Gastrocnemius medialis (tissue), 4 donors: ENCODE measurements at places on chromosomes 2 and 18. TPM values are rescaled to one million over a fixed set of nuclear protein-coding genes. Genes with fewer than 3 reads are reported as not detected.
A peak's percentile ranks its signal among the peaks of the same experiment; 100 is the strongest.

CD8B2 gene
- not detected for total RNA-seq

ITGB6 gene
- total RNA-seq = 1.1 TPM

GRCh38 chr18:62432176-62432575, 90.6 kb upstream of the ZCCHC2 start:
- no peak overlapping the region for H3K27ac ChIP-seq
- H3K4me3 ChIP-seq = no peak overlapping the region
- no peaks in the 10 kb centered on the region for H3K27me3 ChIP-seq
- H3K4me1 ChIP-seq = peaks cover 4% of the 10 kb centered on the region
- no peak for DNase-seq

GRCh38 chr2:6944555-6944954, 27.3 kb downstream of the RNF144A start:
- DNase-seq = peak; percentile 45
- peaks cover 15% of the 10 kb centered on the region for H3K4me1 ChIP-seq
- no peak overlapping the region for H3K4me3 ChIP-seq
- H3K27ac ChIP-seq = peak overlapping the region; percentile 23
- H3K36me3 ChIP-seq = no peaks in the 10 kb centered on the region

DNA sequence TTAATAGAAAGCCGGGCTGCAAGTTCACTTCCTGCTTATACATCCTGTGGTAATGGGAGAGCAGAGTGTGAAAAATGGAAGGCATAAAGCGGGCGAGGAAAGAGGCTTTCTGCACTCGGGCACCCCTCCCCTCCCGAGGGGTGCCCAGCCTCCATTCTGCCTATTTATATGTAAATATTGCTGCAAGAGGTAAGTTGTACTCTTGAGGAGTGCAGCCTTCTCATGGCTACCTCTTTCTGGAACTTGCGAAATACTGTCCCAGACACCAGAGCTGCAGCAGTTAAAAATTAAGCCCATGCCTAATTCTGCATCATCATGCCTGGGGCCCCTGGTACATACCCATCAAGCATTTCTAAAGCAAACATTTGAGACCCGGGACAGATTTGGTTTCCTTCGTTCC, 156.0 kb downstream of the GBX2 start:
- H3K27ac ChIP-seq = no peak overlapping the region
- H3K27me3 ChIP-seq = no peaks in the 10 kb centered on the region
- DNase-seq = no peak

DNA sequence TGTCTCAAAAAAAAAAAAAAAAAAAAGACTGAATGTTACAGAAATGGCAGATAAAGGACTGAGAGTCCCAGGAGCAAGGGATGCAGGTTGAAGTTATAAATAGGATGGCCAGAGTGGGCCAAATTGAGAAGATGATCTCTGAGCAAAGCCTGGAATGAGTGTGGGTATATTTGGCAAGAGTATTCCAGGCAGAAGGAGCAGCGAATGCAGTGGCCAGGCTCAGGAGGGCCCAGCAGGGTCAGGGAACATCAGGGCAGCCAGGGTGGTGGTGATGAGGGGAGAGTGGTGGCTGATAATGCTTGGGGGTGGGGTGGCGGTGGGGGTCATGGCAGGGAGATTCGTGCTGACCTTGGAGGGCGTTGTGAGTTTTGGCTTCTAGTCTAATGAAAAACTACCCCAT, 141.3 kb upstream of the AGAP1 start:
- no peaks in the 10 kb centered on the region for H3K27me3 ChIP-seq
- no peak overlapping the region for H3K4me3 ChIP-seq
- no peak for DNase-seq
- H3K27ac ChIP-seq = no peak overlapping the region

- H3K4me3 ChIP-seq = no peak overlapping the region
- H3K27me3 ChIP-seq = peaks cover 18% of the 10 kb centered on the region
- peaks cover 6% of the 10 kb centered on the region for H3K4me1 ChIP-seq
- no peak for DNase-seq
- H3K36me3 ChIP-seq = no peaks in the 10 kb centered on the region
- peak overlapping the region; percentile 77 for H3K27ac ChIP-seq
These were observed 4.9 kb downstream of the KCNE4 start for GRCh38 chr2:223056701-223057418.
